Hematopoietic multipotent progenitor cell treated with erythropoietin and hydrocortisone succinate and interleukin-3 and kit ligand, for 8 days (in vitro differentiated cells): ENCODE measurements at places on chromosomes 13 and 19.

DNA sequence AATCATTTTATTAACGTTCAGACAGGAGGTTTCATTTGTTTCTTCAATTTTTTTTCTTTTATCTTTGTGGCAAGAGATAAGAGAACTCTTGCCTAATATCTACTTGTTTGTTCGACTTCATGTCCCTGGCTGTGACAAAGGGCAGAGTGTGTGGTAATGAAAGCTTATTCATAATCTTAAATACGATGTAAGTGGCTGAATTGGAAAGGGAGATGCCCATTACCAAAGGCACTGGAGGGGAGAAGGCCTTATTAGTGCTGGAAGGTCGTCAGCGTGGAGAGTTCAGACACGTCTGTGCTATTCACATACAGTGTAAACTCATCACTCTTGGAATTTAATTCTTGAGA lies 54.0 kb downstream of the RFC3 start:
- DNase-seq, result no peak

DNA sequence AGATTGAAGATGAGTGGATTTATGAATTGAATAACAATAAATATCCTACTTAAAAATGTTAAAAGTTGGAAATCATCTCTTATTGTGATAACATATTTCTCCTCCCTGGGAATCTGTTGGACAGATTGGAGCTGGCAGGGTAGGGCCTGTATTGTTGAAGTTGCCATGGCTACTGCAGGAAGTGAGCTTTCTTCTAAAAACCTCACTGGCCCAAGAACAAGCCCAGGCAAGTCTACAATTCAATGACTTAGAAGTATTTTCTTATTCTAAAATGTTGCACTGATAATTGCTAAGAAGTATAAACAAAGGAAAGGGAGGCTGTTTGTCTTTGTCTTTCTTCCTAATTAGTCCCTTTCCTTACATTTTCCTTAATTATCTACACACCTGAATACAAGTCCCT lies 112.1 kb downstream of the DLEU7 start:
- DNase-seq, result no peak

- DNase-seq, result peak; percentile 34
Observed at GRCh38 chr19:15841875-15842569, 26.6 kb upstream of the OR10H1 start.

DNA sequence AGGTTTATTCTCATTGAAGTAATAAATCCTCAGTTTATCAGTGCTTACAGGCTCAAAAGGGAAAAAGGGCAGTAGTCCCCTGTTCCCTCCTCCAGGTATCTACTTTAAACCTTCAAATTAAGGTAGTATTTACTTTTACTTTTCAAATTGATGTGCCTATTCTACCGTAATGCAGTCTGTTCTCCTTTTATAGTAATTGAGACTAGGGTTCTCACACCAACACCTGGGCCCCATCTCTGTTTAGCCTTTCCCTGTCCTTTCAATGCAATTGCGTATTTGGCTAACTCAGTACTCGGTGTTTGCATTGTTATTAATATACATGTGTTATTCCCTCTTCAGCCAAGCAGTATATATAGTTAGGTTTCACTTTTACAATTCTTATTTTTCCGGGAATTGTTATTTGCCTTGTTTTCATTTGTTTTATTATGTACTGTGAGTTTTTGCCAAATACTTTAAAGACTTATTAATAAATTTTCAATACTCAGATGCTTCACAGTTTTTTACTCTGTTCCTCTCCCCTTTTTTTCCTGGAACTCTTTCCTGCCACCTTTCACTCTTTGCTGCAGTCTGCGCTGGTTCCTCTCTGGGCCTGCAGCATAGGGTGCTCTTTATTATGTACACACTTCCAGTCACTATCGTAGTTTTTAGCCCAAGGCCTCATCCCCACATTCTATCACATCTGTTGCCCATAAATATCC lies 30.3 kb downstream of the USPL1 start:
- no peak for DNase-seq

DNA sequence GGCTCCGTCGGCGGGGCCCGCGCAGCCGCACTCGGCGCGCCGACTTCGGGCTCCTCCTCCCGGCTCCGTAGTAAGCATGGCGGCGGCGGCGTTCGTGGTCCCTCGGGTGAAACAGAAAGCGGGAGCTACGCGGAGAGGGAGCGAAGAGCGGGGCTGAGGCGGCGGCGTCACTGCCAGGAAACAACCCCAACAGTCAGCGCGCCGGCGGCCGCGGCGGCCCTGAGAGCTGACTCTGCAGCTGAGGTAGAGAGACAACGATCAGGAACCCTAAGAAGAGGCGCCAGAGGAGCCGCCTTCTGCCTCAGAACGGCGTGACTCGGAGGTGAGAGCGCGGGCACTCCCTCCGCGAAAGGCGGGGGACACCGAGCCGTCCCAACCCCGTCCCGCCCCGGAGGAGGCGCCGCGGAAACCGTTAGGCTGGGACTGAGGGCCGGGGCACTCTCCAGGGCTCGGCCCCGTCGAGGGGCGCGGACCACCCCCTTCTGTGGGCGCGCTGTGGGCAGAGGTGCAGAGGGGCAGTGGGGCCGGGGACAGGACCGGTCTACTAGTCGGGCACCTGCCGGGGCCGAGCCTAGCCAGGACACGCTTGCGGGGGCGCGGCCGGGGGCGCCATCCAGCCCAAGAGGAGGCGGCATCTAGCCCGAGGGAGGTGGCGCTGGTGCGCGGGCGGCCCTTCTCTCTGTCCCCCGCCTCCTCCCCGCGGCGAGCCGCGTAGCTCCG lies at the start of gene FNDC3A:
Gene FNDC3A (plus strand): TSS at position 57 of the 720 bp plus-strand sequence. CDS start 30,279 bp downstream, outside the sequence.
- DNase-seq, result peak; percentile 86

- DNase-seq, result no peak
Observed at GRCh38 chr13:99331881-99332293, 24.7 kb upstream of the GPR183 start.

- no peak for DNase-seq
Observed at GRCh38 chr19:46442808-46443450, 14.2 kb upstream of the PNMA8C start.

DNA sequence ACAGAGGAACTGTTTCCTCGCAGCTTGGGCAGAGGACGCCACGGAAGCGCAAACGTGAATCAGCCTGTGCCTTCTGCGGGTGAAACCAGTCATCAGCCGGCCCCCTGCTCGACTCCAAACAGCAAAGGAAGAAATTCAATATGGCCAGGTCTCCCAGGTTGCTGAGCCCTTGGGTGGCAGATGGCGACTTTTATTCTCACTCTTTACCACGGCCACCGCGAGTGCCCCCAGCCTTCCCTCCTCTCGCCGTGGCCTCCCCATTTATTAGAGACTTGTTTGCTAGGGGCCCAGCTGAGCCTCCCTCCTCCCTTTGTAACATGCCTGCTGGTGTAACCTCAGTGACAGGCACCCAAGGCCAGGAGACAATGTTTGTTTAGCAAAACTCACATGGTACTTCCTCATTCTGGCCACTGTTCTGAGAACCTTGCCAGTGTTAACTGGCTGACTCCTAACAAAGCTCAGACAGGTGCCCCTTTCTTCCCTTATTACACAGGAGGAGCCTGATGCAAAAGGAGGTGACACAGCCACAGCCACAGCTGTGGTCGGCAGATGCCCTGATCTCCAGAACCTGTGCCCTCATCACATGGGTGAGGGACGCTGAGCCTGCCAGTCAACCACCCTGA lies 5.8 kb downstream of the RAB20 start:
- DNase-seq, result no peak

- DNase-seq, result peak; percentile 38
Observed at GRCh38 chr13:59906413-59907049, 257.2 kb downstream of the DIAPH3 start.

- DNase-seq, result no peak
Observed at GRCh38 chr19:52991484-52991883, 22.2 kb upstream of the ERVV-1 start.

DNA sequence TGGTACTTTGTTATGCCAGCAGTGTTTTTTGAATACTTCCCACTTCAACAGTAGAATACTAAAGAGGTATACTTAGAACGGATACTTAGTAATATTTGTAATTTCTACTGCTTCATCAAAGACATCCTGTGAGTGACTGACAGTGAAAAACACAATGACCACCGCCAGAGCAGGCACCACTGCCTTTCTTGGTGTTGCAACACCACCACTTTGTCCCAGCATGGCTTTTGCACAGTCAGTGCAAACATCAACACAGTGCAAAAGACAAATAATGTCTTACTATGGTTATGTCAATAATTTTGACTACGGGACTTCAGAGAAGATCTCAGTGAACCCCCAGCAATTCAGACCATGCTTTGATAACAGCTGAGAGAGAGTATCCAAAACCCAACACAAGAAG lies 220.5 kb downstream of the RBM26 start:
- no peak for DNase-seq

DNA sequence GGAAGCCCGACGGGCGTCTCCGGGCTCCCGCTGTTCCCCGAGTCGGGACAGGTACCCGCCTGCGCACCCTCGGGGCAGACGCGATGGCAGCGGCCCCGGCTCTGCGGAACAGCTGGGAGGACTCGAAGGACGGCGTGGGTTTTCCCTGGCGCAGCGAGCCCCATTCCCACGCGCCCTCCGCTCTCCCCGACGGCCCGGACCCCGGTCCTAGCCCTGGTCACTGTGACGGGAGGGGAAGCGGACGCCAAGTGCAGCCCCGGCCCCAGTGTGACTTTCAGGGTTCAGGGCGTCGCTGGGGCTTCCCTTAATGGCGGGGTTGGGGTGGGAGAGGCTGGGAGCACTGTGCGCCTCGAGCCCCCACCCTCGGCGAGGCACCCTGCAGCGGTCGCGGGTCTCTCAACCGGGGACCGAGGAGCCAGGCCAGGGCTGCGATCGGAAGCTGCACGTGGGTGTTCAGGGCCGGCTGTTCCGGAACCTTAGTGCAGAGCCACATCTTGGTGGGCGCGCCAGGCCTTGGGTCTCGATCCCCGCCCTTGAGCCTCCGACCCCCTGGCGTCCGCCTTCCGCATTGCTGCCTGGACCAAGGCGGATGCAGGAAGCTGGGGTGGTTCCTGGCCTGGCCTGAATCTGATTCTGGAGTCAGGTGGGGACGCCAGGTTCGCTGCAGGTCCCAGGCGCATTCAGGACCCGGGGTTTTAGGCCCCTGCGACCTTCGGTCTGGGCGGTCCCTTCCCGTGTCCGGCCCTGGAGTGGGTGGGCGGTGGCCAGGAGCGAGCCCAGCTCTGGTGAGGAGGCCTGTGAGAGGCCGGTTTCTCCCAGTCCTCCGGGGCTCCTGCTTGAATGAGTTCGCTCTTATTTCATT lies 3.5 kb downstream of the LGALS7B start:
- peak; percentile 37 for DNase-seq

GRCh38 chr13:33257841-33258807 lies 27.4 kb downstream of the STARD13 start:
- DNase-seq, result no peak

DNA sequence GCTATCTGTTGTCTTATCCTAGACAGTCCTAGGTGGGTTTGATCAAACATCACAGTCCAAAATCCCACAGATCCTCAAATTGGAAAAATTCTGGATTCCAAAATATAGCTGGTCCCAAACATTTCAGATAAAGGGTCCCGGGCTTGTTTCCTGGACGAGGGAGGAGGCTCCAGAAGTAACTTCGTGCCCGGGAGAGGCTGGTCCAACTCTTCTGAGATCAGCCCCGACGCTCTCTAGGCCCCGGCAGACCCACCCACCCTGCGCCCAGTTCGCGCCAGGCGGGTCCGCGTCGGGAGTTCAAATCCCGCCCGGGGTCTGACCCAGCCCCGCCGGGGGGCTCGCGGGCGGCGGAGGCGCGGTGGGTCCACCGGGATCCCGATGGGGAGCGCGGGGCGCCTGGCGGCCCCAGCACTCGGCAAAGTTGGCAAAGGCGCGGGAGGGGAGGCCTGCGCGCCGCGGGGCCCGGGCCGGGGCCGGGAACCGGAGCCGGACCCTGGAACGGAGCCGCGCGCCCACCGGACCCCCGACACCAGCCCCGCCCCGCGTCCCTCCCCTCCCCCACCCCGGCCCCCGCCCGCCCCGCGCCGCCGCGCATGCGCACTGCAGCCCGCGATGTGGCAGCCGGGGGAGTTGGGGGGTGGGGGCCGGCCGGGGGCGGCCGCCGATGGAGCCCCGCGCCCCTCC lies 513 bp downstream of the MIER2 start:
- peak; percentile 11 for DNase-seq

DNA sequence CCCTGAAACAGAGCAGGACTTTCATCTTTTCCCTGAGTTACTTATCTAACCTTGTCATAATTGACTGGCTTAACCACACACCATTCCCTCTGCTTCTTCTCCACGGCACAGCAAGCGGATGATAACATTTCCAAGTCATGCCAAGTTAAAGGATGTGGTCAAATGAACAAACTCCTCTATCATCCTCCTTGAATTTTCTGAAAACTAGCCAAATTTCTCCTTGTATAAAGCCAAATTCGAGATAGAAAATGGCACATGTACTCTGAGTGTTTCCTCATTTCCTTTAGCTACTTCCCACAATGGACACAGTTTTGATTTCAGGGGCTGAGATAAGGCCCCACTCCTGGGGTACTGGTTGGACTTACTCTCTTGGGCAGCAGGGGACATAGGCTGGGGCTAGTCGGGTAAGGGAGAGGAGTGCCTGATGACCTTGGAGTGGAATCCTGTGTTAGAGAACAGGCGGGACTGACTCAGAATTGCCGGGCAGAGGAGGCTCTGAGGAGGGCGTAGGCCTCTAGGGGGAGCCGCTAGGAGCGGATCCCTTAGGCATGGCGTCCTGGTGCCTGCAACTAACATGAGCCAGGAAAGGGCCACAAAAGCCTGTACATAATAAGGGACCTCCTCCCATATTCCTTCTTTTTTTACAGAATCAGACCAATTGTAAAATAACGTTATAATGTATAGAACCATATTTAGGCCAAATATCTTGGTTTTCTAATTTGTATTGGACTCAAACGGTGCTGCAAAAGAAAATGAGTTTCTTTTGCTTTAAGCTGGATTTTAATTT lies 20.3 kb upstream of the TMTC4 start:
- peak; percentile 24 for DNase-seq

- no peak for DNase-seq
Observed at GRCh38 chr13:41459432-41460073, 2.2 kb downstream of the RGCC start.

- no peak for DNase-seq
Observed at GRCh38 chr13:94829185-94829836, 117.0 kb upstream of the SOX21 start.

GRCh38 chr13:114078461-114079451 lies 53.7 kb downstream of the RASA3 start:
- DNase-seq, result peak; percentile 77

- no peak for DNase-seq
Observed at GRCh38 chr19:6415591-6416190, 8.9 kb downstream of the KHSRP start.

GRCh38 chr19:35120492-35120891 lies 4.9 kb downstream of the FXYD3 start:
- no peak for DNase-seq

DNA sequence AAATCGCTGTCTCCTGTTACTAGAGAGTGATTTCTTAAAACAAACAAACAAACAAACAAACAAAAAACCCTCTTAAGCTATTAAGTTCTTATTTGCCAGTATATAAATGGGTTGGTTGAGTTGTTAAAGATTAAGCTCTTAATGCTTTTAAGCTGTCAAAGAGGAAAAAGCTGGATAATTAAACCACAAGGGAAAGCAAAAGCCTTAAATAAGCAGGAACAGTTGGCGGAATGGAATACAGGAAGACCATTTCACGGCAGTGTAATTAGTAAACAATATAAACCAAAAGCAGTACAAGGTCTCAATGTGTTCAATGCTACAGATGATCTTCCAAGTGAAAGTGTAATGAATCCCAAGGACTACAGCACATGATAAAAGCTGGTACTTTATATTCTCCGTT lies 32.2 kb upstream of the GGACT start:
- DNase-seq, result no peak
